ENCODE measurements at places on chromosomes 2 and 18.

GRCh38 chr18:23357996-23358594 is 95.0 kb upstream of the RIOK3 start:
- DNase-seq: no peak

DNA sequence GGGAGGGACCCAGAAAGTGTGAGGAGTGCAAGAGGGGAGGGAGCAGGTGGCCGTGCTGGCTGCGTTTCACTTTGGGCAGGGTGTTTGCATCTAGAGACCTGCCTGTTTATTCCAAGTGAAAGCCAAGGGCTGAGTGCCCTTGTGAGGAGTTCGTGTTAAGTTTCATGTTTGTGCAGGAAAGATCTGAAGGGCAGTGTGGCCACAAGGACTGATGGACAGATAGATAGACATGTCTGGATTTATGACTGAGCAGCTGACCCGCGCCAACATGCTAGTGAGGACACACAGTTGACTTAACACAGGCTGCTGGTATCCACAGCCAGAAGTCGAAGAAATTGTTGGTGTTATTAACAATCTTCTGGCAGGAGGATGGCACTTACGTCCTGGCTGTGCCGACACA is 387.6 kb upstream of the TNP1 start:
- DNase-seq: no peak

GRCh38 chr2:210577263-210578071 is 21.1 kb downstream of the CPS1 start:
- DNase-seq: no peak

- no peak for DNase-seq
Measured at GRCh38 chr2:173580351-173580750, 225.7 kb downstream of the CDCA7 start.

DNA sequence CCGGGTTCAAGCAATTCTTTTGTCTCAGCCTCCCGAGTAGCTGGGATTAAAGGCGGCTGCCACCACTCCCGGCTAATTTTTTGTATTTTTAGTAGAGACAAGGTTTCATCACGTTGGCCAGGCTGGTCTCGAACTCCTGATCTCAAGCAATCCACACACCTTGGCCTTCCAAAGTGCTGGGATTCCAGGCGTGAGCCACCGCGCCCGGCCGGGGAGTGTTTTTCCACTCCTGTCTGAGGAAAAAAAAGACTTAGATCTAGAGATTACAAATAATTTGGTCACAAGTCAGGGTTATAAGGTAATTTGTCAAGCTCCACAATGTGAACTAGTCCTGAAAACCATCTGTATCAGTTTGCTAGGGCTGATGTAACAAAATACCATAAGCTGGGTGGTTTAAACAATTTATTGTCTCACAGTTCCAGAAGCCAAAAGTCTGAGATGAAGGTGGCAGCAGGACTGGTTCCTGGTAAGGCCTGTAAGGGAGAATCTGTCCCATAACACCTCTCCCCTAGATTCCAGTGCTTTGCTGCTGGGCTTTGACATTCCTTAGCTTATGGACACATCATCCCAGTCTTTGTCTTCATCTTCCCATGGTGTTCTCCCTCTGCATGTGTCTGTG is 40.7 kb upstream of the SP3 start:
- DNase-seq: no peak

DNA sequence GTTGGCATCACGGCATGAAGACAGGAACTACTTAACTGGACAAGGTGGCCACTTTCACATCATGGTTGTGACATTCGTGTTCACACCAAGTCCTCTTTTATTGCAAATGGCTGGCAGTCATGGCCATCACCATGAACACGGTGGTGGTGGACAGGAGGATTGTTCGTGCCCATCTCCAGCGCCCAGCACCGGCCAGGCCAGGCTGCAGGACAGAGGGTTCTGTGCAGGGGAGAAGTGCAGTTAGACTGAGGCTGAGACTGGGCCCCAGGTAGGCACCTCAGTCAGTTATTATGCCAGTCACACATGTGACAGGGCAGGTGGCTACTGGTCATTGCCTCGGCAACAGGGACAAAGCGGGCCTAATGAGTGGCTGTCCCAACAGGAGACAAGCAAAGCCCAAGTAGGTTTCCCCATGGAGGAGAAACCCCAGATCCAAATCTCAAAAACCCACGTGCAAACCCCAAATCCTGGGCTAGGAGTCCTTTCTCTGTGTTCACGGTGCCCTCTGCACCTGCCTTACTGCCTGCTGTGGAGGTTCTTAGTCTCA is 468.1 kb upstream of the MYT1L start:
- DNase-seq: no peak

- no peak for DNase-seq
Measured at GRCh38 chr2:191322828-191323506, 77.8 kb downstream of the MYO1B start.

DNA sequence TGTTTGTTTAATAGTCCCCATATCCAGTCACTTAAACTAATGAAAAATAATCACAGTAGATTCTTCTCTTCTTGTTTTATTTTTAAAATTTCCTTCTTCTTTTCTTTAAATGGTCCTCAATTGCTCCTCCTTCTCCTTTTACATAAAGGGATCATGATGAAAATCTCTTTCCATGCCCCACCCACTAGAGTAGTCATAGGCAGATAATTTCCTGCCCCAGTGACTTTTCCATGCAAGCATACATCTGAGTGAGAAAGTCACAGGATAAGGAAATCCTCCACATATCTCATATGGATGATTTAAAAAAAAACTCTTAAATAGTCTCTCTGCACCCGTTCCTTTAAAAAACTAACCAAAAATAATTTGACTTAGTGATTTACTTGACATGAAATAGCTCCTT is 552.3 kb upstream of the SETBP1 start:
- no peak for DNase-seq

- no peak for DNase-seq
Measured at GRCh38 chr2:97704989-97705388, 8.4 kb upstream of the ZAP70 start.
